Muscle of arm (tissue), 14 donors: ENCODE measurements at places on chromosomes 6 and 20. TPM values are rescaled to one million over a fixed set of nuclear protein-coding genes. Genes with fewer than 3 reads are reported as not detected.

CALHM4 gene
- polyA plus RNA-seq, result not detected

SULF2 gene
- polyA plus RNA-seq, result 37.5 TPM

C6orf58 gene
- 0.61 TPM for polyA plus RNA-seq

AVP gene
- polyA plus RNA-seq, result not detected

WFDC12 gene
- polyA plus RNA-seq, result not detected

MCHR2 gene
- polyA plus RNA-seq, result not detected

PAK5 gene
- polyA plus RNA-seq, result 0.17 TPM

PROKR2 gene
- not detected for polyA plus RNA-seq
